Pulmonary artery endothelial cell (primary cell): ENCODE measurements at places on chromosomes 6 and 20. TPM values are rescaled to one million over a fixed set of nuclear protein-coding genes. Genes with fewer than 3 reads are reported as not detected.

GRCh38 chr20:9409981-9410380 is 104.4 kb upstream of the LAMP5 start:
- DNase-seq: no peak

DNA sequence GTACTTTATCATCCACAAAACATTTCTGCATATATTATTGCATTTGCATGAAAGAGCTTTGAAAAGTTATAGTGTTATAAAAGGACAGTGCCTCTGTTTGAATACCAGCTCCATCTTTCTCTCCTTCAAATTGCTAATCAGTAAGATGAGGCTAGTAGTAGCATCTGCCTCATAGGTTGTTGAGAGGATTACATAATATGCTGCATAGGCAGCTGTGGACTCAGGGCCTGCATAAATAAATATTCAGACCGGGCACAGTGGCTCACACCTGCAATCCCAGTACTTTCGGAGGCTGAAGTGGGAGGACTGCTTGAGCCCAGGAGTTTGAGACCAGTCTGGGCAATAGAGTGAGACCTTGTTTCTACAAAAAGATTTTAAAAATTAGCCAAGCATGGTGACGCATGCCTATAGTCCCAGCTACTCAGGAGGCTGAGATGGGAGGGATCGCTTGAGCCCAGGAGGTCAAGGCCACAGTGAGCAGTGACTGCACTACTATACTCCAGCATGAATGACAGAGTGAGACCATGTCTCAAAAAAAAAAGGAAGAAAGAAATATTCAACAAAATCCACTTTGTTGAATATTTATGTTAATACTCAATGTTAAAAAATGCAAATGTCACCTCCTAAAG is 18.3 kb upstream of the SEC63 start:
- no peak for DNase-seq

- no peak for DNase-seq
These were observed 654.7 kb upstream of the FLRT3 start for GRCh38 chr20:14992153-14992552.

- DNase-seq: no peak
These were observed 31.2 kb downstream of the MUC22 start for GRCh38 chr6:31041372-31041974.

DNA sequence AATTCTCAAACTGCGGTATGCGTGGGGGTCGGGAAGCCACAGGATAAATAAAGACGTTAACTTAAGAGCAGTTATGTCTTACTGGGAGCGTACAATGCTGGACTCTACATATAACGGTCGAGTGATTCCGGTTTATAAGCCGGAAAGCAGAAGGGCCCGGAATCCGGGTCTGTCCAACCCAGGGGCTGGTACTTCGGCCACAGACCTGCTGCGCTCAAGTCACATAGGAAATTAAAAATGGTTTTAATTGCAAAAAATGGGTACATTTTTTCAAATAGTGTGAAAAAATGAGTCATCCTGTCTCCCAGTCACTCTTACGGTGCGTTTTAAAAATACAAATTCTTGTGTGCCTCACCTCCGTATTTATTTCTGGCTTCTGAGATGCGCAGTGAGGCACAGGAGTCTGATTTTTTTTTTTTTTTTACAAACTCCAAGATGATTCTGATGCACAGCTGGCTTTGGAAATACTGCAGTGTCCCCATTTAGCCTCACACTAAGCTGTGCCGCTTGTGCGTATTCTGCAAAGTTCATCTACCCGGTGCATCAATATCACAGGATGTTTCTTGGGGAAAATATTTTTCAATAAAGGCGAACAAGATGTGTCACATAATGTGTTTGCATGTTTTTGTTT is 1.0 kb downstream of the PCIF1 start:
- no peak for DNase-seq

GRCh38 chr6:95280686-95281273 is 296.6 kb upstream of the MANEA start:
- no peak for DNase-seq

GRCh38 chr20:10006447-10007090 is 28.2 kb upstream of the ANKEF1 start:
- DNase-seq: no peak

DNA sequence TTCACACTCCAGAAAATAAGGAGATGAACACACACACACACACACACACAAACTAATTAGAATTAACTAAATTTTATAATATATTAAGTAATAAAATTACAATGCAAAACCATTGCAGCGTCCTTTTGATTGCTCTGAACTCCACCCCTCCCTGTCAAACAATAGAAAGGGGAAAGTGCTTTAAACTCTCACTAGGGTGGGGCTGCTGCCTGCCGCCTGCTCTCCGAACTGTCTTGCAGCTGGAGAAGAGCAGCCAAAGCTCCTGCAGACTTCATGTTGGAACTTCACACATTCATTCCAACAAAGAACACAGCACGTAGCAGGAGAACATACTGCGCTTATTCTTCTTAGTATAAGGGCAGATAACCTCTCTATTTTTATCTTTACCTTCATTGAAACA is 83.2 kb downstream of the GCLC start:
- no peak for DNase-seq

GRCh38 chr6:53837865-53838769 is 43.3 kb downstream of the LRRC1 start:
- DNase-seq: no peak

FANCE gene
- 8.9 and 13.9 TPM in 2 replicates for total RNA-seq

SH3BGRL2 gene
- 24.4 and 26.3 TPM in 2 replicates for total RNA-seq

ALDH8A1 gene
- total RNA-seq: 0.46 and 1.1 TPM in 2 replicates

LBP gene
- 0.07 TPM in 1 of 2 replicates, not detected in the other for total RNA-seq
